Natural killer cell treated with Interleukin-12 subunit alpha and Interleukin-12 subunit beta and Interleukin-15 and Interleukin-18, amount 100 ng/mL, for 72 hours (primary cell): ENCODE measurements at places on chromosomes 3 and 15. TPM values are rescaled to one million over a fixed set of nuclear protein-coding genes. Genes with fewer than 3 reads are reported as not detected.

DNA sequence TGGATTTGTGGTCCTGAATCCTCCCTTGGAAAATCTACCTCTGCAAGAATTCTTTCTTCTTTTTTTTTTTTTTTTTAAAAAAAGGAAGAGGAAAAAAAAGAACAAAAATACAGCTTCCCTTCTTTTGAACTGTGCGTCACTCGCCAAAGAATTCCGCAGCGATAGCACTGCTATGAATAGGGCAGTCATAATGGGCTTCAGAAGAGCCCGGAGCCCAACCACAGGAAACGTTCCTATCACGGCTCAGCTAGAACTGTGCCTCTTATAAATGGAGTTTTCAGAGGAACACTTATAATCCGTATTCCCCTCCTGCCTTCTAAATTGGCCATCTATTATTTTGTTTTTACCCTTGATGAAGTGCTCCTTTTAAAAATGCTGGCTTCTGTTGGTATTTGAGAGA, 227.7 kb downstream of the ADAMTS17 start:
- no peaks in the 10 kb centered on the region for H3K36me3 ChIP-seq
- no peak overlapping the region for H3K4me3 ChIP-seq
- peaks cover 9% of the 10 kb centered on the region for H3K4me1 ChIP-seq
- peak overlapping the region; percentile 53 for H3K27ac ChIP-seq
- H3K27me3 ChIP-seq = peaks cover 4% of the 10 kb centered on the region

- H3K27ac ChIP-seq = no peak overlapping the region
- no peak overlapping the region for H3K4me3 ChIP-seq
- no peaks in the 10 kb centered on the region for H3K27me3 ChIP-seq
- DNase-seq = no peak
- no peaks in the 10 kb centered on the region for H3K36me3 ChIP-seq
Observed at GRCh38 chr3:190581041-190581541, 67.2 kb downstream of the IL1RAP start.

DNA sequence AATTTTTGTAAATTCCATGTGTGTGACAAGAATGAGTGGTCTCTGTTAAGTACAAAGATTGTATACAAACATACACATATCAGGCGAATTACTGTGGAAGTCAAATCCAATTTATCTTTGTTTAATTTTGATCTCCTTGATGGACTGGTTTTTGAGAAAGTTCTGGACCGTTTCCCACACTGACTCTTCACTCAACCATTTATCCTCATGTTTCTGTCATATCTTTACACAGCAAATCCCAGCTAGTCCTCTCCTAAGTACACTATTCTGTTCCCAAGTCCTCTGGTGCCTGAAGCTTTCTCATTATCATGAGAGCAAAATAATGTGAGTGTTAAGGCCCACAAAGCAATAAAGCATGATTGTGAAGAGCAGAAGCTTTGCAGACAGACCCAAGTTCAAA, 189.9 kb downstream of the WNT5A start:
- no peak for DNase-seq
- H3K27ac ChIP-seq = no peak overlapping the region
- H3K36me3 ChIP-seq = no peaks in the 10 kb centered on the region
- no peaks in the 10 kb centered on the region for H3K27me3 ChIP-seq

- H3K27ac ChIP-seq = peak overlapping the region; percentile 80
- peak overlapping the region; percentile 85 for H3K4me3 ChIP-seq
- H3K4me1 ChIP-seq = peaks cover 87% of the 10 kb centered on the region
- no peaks in the 10 kb centered on the region for H3K27me3 ChIP-seq
- DNase-seq = peak; percentile 75
- H3K36me3 ChIP-seq = peaks cover 24% of the 10 kb centered on the region
Observed at GRCh38 chr3:30644615-30645014, 38.2 kb downstream of the TGFBR2 start.

DNA sequence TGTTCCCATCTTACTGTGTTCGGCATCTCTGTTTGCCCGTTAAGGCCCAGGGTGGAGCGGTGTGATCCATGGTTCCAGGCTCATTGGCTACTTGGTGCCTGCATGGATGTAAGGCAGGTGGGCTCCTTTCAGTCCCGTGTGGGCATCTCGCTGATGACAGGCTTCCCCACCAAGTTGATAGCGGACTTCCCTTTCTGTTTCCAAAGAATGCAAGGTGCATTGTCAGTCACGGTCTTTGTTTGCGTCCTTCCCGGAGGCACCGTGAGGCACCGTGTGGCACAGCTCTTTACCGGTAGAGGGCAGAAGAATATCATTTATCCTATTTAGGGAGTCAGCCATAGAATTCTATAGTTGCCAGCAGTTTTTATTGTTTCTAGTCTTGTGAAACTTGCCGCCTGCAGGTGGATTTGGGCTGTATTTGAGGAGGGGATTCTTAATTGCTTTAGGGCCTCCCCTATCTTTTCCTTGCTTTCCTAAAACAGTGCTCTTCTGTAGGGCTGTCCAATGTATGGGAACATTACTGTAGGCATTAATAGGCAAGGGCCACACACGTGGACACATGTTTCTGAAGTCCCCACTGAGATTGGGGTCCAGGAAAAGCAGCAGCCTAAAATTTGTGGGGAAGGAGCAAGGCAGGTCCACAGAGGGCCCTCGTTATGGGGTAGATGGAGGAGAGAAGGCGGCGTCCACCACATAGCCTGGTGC, 244.1 kb downstream of the SLCO3A1 start:
- peak overlapping the region; percentile 52 for H3K4me3 ChIP-seq
- no peaks in the 10 kb centered on the region for H3K36me3 ChIP-seq
- DNase-seq = peak; percentile 71

GRCh38 chr15:88243895-88244787, 12.4 kb downstream of the NTRK3 start:
- H3K27ac ChIP-seq = no peak overlapping the region
- DNase-seq = no peak
- peaks cover 22% of the 10 kb centered on the region for H3K27me3 ChIP-seq
- H3K4me3 ChIP-seq = no peak overlapping the region

GRCh38 chr15:42891569-42891968, 29.0 kb downstream of the TTBK2 start:
- no peaks in the 10 kb centered on the region for H3K27me3 ChIP-seq
- H3K27ac ChIP-seq = no peak overlapping the region
- no peak for DNase-seq
- peaks cover 6% of the 10 kb centered on the region for H3K36me3 ChIP-seq
- H3K4me1 ChIP-seq = no peaks in the 10 kb centered on the region

DNA sequence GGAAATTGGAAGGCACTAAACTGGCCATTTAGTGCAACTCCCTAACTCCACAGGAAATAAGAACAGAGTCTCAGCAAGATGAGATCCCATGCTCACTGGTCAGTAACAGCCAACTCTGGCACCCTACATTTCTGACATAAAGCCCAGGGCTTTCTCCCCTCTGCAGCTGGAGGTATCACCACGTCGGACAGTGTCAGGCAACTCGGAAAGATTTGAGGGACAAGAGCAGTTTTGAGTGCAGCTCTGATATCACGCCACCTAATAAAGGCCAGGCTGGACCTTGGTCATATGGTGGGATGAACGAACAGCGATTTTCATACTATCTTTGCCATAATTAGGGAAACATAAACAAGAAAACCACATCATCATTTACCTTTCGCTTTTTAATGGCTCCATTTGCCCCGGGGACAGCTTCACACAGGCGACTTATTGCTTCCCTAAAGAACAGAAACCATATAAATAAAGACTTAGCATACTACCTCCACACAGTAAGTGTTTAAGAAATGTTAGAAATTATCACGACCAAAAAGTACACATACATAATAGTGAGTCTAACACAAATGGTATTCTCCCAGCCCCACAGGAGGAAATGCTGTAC, 12.5 kb downstream of the EID1 start:
- DNase-seq = no peak
- no peaks in the 10 kb centered on the region for H3K36me3 ChIP-seq
- H3K4me3 ChIP-seq = no peak overlapping the region

- H3K36me3 ChIP-seq = no peaks in the 10 kb centered on the region
- H3K4me1 ChIP-seq = peaks cover 2% of the 10 kb centered on the region
- no peak overlapping the region for H3K27ac ChIP-seq
- DNase-seq = no peak
- no peak overlapping the region for H3K4me3 ChIP-seq
Observed at GRCh38 chr3:16596352-16597032, 8.7 kb downstream of the DAZL start.

DNA sequence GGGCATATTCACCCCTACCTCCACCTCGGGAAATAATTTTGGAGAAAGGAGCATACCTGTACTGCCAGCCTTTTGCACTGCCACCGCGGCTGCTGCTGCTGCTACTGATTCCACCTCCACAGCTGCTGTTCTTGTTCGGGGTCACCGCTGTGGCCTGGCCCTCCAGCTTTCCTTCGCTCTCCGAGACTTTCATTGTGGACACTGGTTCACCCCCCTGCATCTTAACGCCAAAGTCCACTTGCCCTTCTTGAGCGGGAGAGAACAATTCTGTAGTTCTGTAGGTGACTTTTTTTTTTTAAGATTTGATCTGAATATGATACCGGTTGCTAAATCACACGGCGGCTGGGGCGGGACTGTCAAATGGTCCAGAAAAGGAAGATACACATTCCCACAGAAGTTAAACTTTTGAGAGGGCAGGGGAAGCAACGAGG, 701 bp downstream of the OSBPL11 start:
- peak overlapping the region; percentile 96 for H3K4me3 ChIP-seq
- H3K4me1 ChIP-seq = peaks cover 22% of the 10 kb centered on the region
- no peaks in the 10 kb centered on the region for H3K27me3 ChIP-seq
- H3K36me3 ChIP-seq = no peaks in the 10 kb centered on the region
- DNase-seq = no peak

DNA sequence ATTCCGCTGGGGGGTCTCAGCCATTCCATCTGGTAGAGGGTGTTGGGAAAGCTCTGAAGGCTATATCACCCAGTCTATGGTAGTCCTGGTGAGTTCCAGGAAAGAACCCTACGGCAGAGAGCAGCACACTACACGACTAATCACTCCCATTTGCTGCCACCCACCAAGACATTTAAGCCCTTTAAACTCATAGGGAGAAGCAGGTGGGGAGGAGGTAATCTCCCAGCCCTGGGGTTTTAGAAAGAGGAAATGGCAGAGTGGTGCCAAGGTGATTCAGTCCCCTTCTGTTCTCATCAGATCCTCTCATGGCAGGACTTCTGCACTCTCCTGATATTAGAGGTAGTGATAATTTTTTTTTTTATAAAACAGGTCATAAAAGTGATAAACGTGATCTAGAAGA, 10.6 kb upstream of the VWA5B2 start:
- no peaks in the 10 kb centered on the region for H3K4me1 ChIP-seq
- H3K4me3 ChIP-seq = no peak overlapping the region
- no peaks in the 10 kb centered on the region for H3K36me3 ChIP-seq
- H3K27me3 ChIP-seq = peaks cover 18% of the 10 kb centered on the region
- DNase-seq = no peak
- H3K27ac ChIP-seq = no peak overlapping the region

DNA sequence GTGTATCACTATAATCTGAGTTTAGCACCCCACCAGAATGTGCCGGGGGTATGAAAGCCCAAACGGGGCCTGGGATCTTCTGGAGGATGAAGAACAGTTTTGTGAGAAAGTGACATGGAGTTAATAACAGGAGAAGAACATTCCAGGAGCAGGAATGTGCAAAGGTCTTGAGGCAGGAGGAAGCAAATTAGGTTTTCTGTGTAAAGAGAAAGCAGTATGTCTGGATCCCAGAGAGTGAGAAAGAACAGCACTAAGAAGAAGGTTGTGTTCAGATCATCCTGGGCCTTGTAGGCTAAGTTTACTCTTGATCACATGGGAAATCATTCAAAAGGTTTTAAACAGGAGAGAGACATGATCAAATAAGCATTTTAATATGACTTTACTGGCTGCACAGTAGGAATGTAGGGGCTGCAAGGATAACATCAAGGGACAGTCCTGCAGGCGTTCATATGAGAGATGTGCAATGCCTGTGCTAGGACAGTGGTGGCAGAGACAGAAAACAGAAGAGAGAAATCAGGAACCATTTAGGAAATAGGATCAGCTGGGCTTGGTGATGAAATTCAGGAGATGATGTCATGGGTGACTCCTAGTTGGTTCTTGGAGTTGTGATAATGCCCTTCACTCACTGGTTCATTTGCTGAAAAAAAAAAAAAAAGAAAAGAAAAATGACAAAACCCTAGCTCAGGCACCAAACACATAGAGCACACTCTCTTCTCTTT, 113.5 kb downstream of the TNIK start:
- H3K36me3 ChIP-seq = peaks cover 6% of the 10 kb centered on the region
- H3K4me1 ChIP-seq = peaks cover 69% of the 10 kb centered on the region
- DNase-seq = no peak
- no peaks in the 10 kb centered on the region for H3K27me3 ChIP-seq
- peak overlapping the region; percentile 45 for H3K4me3 ChIP-seq

DNA sequence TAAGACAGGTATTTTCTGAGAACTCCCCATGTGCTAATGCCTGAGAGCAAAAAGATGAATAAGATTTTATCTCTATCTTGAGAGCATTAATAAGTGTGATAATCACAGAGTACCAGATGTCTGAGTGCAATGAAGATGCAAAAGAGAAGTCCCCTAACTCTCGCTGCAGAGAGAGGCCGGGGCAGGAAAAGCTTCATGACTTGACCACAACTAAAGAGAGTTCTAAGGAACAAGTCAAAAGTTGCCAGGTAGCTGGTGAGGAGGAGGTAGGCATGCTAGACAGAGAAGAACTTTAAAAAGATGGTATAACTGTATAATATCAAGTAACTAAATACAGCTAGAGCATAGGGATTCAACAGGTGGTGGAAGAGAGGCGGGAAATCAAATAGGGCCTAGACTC, 28.8 kb downstream of the MTMR10 start:
- no peak for DNase-seq
- no peak overlapping the region for H3K4me3 ChIP-seq
- peaks cover 19% of the 10 kb centered on the region for H3K36me3 ChIP-seq
- peaks cover 5% of the 10 kb centered on the region for H3K4me1 ChIP-seq

DNA sequence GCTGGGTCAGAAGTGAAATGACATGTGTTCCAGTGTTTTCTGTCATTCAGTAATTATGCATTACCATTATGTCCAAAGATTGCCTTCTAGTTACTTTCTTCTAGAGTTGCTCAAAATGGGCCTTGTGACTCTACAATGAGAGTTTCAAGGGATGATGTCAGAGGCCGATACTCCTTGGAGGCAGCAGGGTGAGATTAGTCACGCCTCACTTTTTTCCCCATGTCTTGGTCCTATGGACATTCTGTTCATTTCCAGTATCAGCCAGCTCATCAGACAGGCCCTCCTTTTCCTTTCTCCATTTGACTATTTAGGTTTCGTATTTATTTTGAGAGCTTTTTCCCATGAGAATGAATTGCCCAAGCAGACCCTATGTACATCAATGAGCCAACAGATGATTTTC, 17.5 kb downstream of the VGLL3 start:
- no peaks in the 10 kb centered on the region for H3K27me3 ChIP-seq
- H3K4me3 ChIP-seq = no peak overlapping the region
- DNase-seq = no peak

- no peak overlapping the region for H3K4me3 ChIP-seq
- DNase-seq = no peak
- no peak overlapping the region for H3K27ac ChIP-seq
Observed at GRCh38 chr15:25778161-25778560, 85.0 kb downstream of the ATP10A start.

Gene CAMK2N2
- total RNA-seq = 1.2 TPM

Gene TRH
- not detected for total RNA-seq

Gene POC1A
- 35.3 TPM for total RNA-seq

Gene DNAJA4
- 35.2 TPM for total RNA-seq

Gene DNAH1
- total RNA-seq = 35.4 TPM

Gene NEK4
- 24.8 TPM for total RNA-seq

Gene NR1I2
- total RNA-seq = not detected

Gene PCOLCE2
- not detected for total RNA-seq
